Activated CD4-positive, alpha-beta T cell treated with anti-CD3 and anti-CD28 coated beads, Interleukin-2, amount 10 ng/mL, durations not matched to agents 7 days and 5 days (primary cell): ENCODE measurements at places on chromosomes 4 and X. TPM values are rescaled to one million over a fixed set of nuclear protein-coding genes. Genes with fewer than 3 reads are reported as not detected.

- no peak for DNase-seq
- H3K4me1 ChIP-seq, result no peaks in the 10 kb centered on the region
- H3K4me3 ChIP-seq, result no peak overlapping the region
These were observed 84.6 kb downstream of the LARP1B start for GRCh38 chr4:128145727-128146126.

GRCh38 chr4:176953021-176953420 lies 160.3 kb upstream of the VEGFC start:
- no peaks in the 10 kb centered on the region for H3K27me3 ChIP-seq
- H3K27ac ChIP-seq, result no peak overlapping the region

GRCh38 chr4:163109967-163110366 lies 56.7 kb downstream of the NAF1 start:
- peak; percentile 9 for DNase-seq
- no peak overlapping the region for H3K4me3 ChIP-seq
- peak overlapping the region; percentile 72 for H3K27ac ChIP-seq
- H3K36me3 ChIP-seq, result no peaks in the 10 kb centered on the region

- no peaks in the 10 kb centered on the region for H3K27me3 ChIP-seq
- H3K4me1 ChIP-seq, result no peaks in the 10 kb centered on the region
- no peak for DNase-seq
- no peak overlapping the region for H3K27ac ChIP-seq
These were observed 94.8 kb downstream of the MID1 start for GRCh38 chrX:10525381-10526120.

GRCh38 chrX:11665168-11666111 lies at the start of gene ARHGAP6:
TSS of gene ARHGAP6 (minus strand) at chrX:11665920. CDS start at chrX:11664828, 1,092 bp downstream.
- H3K27ac ChIP-seq, result no peak within 1 kb of the TSS
- no peak within 1 kb of the TSS for H3K4me3 ChIP-seq
- DNase-seq, result no peak
- no peaks in the 10 kb centered on the region for H3K4me1 ChIP-seq
- no peaks in the 10 kb centered on the region for H3K36me3 ChIP-seq

DNA sequence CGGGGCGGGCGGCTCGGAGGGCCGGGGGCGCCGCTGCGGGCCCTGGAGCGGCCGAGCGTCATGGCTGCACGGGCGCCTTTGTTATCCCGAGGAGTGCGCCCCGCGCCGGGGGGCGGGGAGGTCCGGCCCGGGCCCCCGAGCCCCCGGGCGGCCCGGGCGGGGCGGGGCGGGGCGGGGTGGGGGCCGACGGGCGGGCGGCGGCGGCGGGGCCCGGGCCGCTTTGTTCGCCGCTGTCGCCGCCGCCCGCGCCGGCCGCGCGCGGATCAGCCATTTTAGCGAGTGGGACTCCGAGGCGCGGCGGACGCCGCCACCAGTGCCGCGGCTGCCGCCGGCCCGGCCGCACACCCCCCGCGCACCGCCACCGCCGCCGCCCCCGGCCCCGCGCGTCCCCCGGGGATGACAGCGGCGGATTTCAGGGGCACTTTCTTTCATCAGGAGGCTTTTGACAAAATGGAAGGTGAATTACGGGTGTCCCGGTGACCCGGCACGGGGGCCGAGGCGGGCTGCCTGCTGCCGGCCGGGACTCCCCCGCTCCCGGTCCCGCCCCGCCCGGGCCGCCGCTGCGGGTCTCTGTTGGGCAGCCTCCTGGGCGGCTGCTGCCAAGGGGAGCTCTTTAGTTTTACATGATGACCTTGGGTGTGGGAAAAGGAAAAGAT lies 1.2 kb downstream of the HMGB3 start:
- peaks cover 16% of the 10 kb centered on the region for H3K4me1 ChIP-seq
- peak overlapping the region; percentile 83 for H3K27ac ChIP-seq
- H3K4me3 ChIP-seq, result peak overlapping the region; percentile 79
- no peak for DNase-seq
- H3K27me3 ChIP-seq, result peaks cover 6% of the 10 kb centered on the region
- peaks cover 13% of the 10 kb centered on the region for H3K36me3 ChIP-seq

DNA sequence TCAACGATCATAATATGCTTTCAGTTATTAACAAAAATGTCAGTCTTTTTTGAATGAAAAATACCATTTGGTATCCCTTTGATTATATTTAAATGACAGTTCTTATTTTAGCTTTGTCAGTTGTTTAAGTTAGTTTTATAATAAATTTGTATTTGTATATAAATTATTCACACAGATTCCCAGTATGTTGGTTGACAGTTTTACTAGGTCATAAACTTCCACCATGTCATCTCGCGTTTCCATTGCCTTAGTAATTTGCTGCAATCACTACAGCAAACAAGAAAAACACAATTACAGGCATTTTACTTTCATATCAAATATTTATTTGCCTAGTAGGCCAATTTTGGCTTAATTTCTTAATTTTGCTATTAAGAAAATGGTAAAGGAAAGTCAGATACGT lies 109.6 kb upstream of the ANK2 start:
- no peak for DNase-seq
- H3K4me3 ChIP-seq, result no peak overlapping the region
- no peaks in the 10 kb centered on the region for H3K4me1 ChIP-seq

GRCh38 chr4:37999000-37999716 lies 39.0 kb downstream of the PTTG2 start:
- peak overlapping the region; percentile 28 for H3K4me3 ChIP-seq
- peaks cover 6% of the 10 kb centered on the region for H3K36me3 ChIP-seq
- H3K27ac ChIP-seq, result peak overlapping the region; percentile 73
- DNase-seq, result peak; percentile 29

GRCh38 chr4:48804584-48805301 lies 24.7 kb upstream of the FRYL start:
- H3K4me3 ChIP-seq, result no peak overlapping the region
- DNase-seq, result no peak
- no peak overlapping the region for H3K27ac ChIP-seq
- H3K4me1 ChIP-seq, result peaks cover 5% of the 10 kb centered on the region

DNA sequence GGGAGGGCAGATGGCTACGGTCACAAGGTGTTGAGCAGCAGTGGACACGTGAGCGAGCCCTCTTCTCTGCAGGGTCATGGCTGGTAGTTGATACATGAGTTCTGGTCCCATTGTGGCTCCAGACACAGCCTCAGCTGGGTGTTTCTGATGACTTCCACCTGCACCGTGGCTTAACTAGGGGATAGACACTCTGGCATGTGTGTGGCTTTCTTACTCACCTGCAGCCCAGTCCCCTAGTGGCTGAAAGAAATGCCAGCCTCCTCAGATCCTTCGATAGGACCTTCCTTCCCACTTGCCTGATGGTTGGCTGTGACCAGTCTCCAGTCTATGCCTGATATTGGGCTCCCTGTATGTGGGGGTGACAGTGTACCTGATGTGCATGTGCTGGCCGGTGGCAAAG lies 5.0 kb downstream of the GPR78 start:
- no peaks in the 10 kb centered on the region for H3K27me3 ChIP-seq
- DNase-seq, result no peak
- no peaks in the 10 kb centered on the region for H3K4me1 ChIP-seq
- H3K27ac ChIP-seq, result no peak overlapping the region
- no peaks in the 10 kb centered on the region for H3K36me3 ChIP-seq

GRCh38 chrX:107848591-107848990 lies 22.9 kb downstream of the MID2 start:
- H3K36me3 ChIP-seq, result no peaks in the 10 kb centered on the region
- H3K4me3 ChIP-seq, result no peak overlapping the region
- no peaks in the 10 kb centered on the region for H3K27me3 ChIP-seq
- peaks cover 4% of the 10 kb centered on the region for H3K4me1 ChIP-seq
- no peak overlapping the region for H3K27ac ChIP-seq

- no peak overlapping the region for H3K27ac ChIP-seq
- no peaks in the 10 kb centered on the region for H3K36me3 ChIP-seq
- H3K27me3 ChIP-seq, result peaks cover 2% of the 10 kb centered on the region
- H3K4me3 ChIP-seq, result no peak overlapping the region
- no peak for DNase-seq
- H3K4me1 ChIP-seq, result no peaks in the 10 kb centered on the region
These were observed 113.0 kb downstream of the PRDM5 start for GRCh38 chr4:120809518-120809917.

DNA sequence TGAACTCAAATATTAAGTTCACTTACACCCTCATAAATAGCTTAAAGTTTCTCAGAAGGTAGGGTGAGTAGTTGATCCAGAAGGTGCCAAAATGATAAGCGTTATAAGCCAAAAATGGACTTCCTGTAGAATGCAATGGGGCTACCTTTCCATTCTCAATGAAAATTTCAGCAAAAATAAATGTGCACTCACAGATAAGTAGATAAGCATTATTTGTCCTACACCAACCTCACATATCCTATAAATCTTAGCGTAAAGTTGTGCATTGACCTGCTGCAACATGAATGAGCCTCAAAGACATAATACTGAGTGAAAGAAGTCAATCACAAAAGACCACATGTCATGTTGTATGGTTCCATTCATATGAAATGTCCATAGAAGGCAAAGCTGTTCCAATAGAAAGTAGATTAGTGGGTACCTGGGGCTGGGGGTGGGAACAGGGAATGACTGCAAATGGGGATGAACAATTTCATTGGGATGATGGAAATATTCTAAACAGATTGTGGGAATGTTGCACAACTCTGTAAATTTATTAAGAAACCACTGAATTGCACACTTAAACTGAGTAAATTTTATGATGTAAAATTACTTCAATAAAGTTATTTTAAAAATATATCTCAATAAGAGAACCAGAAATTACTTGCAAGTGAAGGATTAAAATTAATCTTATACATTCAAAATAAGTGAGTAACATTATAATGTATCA lies 100.9 kb downstream of the AMELX start:
- DNase-seq, result no peak
- H3K4me1 ChIP-seq, result no peaks in the 10 kb centered on the region
- no peaks in the 10 kb centered on the region for H3K27me3 ChIP-seq
- H3K36me3 ChIP-seq, result no peaks in the 10 kb centered on the region

- no peak overlapping the region for H3K4me3 ChIP-seq
- DNase-seq, result no peak
- peaks cover 10% of the 10 kb centered on the region for H3K36me3 ChIP-seq
- no peaks in the 10 kb centered on the region for H3K27me3 ChIP-seq
These were observed 43.9 kb upstream of the NSG1 start for GRCh38 chr4:4343038-4343437.

GRCh38 chr4:87038837-87039615 lies 104.2 kb downstream of the AFF1 start:
- no peak overlapping the region for H3K27ac ChIP-seq
- H3K4me1 ChIP-seq, result peaks cover 36% of the 10 kb centered on the region
- no peak overlapping the region for H3K4me3 ChIP-seq
- H3K27me3 ChIP-seq, result no peaks in the 10 kb centered on the region

DNA sequence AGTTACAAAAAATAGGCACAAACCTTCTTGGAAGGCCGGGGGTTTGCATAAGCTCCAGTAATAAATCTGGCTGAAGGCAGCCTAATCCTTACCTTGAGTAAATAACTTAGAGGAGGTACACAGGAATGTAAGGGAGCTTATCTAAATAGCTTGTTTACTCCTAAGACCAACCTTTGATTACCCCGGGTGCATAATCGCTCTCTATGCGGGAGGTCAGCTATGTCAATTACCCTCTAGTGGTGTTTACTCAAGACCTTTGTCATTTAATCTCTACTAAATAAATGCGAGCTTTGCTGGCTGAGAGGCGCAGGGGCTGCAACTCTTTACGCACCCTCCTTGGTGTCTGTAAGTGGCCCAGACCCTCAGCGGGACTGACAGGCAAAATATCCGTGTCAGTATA lies 50.2 kb upstream of the MAP9 start:
- no peak for DNase-seq
- no peaks in the 10 kb centered on the region for H3K36me3 ChIP-seq
- H3K27me3 ChIP-seq, result peaks cover 3% of the 10 kb centered on the region
- H3K4me3 ChIP-seq, result no peak overlapping the region
- no peak overlapping the region for H3K27ac ChIP-seq
- peaks cover 2% of the 10 kb centered on the region for H3K4me1 ChIP-seq

DNA sequence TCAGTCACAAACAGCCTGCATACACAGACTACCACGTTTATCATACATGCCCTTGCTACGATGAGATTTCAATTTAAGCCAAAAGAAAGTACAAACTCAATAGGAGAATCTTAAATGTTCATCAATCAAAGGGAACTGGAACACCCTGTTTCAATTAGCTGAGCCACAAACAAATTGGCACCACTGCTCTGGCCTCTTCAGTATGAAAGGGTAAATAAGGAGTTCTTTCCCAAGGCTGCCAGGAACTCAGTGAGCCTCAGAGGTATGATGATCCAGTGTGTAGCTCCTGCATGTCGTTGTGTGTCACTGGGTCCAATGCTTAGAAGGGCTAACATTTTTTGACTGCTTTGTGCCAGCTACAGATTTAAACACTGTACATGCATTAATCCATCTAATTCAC lies 5.4 kb downstream of the RNF150 start:
- H3K4me1 ChIP-seq, result peaks cover 4% of the 10 kb centered on the region
- no peak overlapping the region for H3K27ac ChIP-seq
- no peak for DNase-seq
- no peaks in the 10 kb centered on the region for H3K36me3 ChIP-seq
- H3K4me3 ChIP-seq, result no peak overlapping the region

DNA sequence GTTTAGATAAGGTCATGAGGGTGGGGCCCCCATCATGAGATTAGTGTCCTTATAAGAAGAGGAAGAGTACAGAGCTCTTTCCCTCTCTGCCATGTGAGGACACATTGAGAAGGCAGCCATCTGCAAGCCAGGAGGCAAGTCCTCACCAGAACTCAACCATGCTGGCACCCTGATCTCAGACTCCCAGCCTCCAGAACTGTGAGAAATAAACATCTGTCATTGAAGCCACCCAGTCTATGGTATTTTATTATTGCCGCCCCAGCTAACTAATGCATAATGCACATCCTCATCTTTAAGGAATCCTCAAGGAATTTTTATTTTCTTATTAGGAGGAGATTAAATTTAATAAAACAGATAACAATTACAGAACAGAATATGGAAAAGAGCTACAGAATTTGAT lies 16.7 kb upstream of the EXOSC9 start:
- no peak for DNase-seq
- no peak overlapping the region for H3K4me3 ChIP-seq
- no peaks in the 10 kb centered on the region for H3K36me3 ChIP-seq
- no peak overlapping the region for H3K27ac ChIP-seq

DNA sequence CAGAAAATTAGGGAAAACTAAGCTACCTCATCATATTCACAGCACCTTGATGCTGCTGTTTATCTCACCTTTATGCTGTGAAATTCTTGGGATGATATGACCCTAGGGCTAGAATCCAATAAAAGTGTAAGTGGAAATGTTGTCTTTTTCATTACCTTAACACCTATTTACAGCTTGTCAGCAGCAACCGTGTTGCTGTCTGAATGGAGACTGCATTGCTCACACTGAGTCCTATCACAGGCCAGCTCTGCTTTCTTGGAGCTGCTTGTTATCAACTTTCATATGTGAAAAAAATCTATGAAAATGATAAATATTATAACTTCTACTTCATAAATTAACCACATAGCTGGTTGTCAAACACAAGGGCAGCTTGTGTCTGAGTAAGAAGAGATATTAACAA lies 789.5 kb downstream of the TECRL start:
- H3K36me3 ChIP-seq, result no peaks in the 10 kb centered on the region
- H3K4me1 ChIP-seq, result no peaks in the 10 kb centered on the region
- H3K27me3 ChIP-seq, result no peaks in the 10 kb centered on the region
- H3K27ac ChIP-seq, result no peak overlapping the region

- no peak overlapping the region for H3K4me3 ChIP-seq
- no peak for DNase-seq
- H3K27me3 ChIP-seq, result peaks cover 22% of the 10 kb centered on the region
- H3K36me3 ChIP-seq, result no peaks in the 10 kb centered on the region
These were observed 10.0 kb upstream of the HS6ST2 start for GRCh38 chrX:132968296-132968949.

RENBP gene
- total RNA-seq, result 14.2 TPM

TRAPPC2 gene
- total RNA-seq, result 22.2 TPM

DUX4 gene
- total RNA-seq, result not detected

NWD2 gene
- total RNA-seq, result not detected

SH3D19 gene
- total RNA-seq, result not detected

LDB2 gene
- total RNA-seq, result not detected
